ENCODE measurements at places on chromosomes 12 and 14.

- no peak for DNase-seq
Observed at GRCh38 chr12:50932787-50933280, 19.5 kb upstream of the HIGD1C start.

GRCh38 chr14:71751264-71751663, 181.0 kb upstream of the RGS6 start:
- DNase-seq: no peak

GRCh38 chr12:97757481-97758193, 295.0 kb downstream of the RMST start:
- DNase-seq: no peak

DNA sequence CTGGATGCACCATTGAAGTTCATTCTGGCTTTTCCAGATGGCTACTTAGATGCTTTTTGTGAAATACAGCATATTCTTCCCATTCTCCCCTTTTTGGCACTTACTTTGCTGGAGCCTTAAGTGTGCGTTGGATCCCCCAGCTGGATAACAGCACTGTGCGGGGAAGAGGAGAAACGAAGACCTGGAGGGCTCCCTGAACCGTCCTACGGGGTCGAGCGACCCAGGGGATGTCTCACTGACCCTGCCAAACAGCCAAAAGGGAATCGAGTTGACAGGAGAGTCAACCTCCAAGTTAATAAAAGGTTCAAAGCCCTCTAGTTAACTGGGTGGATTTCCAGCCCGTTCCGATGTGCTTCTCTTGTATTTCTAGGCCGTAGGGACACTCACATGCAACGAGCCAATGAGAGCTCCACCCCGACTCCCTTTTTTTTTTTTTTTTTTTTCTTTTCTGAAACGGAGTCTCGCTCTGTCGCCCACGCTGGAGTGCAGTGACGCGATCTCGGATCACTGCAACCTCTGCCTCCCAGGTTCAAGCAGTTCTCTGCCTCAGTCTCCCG, 1.0 kb upstream of the CAMKK2 start:
- DNase-seq: peak; percentile 72

- DNase-seq: no peak
Observed at GRCh38 chr12:100554608-100555077, 18.8 kb upstream of the GAS2L3 start.

DNA sequence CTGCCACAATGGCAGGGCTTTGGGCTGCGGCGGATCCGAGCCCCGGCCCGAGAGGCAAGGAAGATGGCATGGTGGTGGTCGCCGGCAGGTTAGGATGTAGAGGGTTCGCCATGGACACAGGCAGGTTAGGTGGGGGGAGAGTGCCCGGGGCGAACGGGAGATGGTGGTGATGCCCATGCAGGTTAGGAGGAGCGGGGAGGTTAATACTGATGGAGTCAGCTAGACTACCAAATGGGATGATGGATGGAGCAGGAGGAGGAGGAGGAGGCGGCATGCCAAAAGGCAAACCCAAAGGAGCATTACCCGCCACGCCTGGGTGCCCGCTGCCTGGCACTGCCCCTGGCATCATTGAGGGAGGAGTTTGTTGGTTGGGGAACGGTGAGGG, 6.2 kb downstream of the MYL6 start:
- no peak for DNase-seq

DNA sequence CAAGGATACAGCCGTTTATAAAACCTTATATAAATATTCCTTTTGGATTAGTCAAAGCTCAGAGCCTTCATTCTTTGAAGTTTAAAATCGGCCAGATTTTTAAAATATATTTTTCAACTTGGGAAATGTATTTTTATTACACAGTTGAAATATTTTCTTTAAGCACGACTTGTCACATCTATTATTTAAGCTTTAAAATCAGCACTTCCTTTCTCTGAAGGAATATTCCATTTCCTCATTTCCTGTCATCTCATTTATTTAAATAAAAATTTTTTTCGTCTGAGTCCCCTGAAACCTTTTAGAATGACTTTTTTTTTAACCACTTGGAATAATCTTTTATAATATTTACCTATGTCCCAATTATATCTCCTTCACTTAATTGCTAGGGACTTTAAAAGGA, 107.5 kb upstream of the PDE3A start:
- no peak for DNase-seq

GRCh38 chr14:96229315-96229714, 24.7 kb downstream of the BDKRB2 start:
- no peak for DNase-seq

DNA sequence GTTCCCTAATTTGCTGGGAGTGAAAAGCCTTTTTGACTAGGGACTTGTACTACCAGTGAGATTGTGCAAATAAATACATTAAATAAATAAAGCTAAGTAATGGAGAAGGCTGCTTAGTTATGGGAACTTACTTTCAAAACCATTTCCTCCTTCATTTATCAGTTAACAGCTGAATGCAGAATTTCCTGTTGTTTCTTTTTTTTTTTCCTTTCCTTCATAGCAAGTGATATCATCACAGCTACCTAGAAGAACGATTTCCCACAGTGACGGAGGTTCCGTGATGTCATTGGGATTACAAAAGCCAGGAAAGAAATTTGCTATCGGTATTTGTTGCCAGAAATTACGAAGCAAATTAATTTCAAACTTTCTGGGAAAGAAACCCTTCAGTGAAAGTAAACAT, 42.1 kb upstream of the SOCS2 start:
- no peak for DNase-seq

- DNase-seq: no peak
Observed at GRCh38 chr12:24066865-24067264, 117.4 kb upstream of the SOX5 start.

- DNase-seq: no peak
Observed at GRCh38 chr12:98156697-98157096, 358.7 kb upstream of the TMPO start.

GRCh38 chr12:121404734-121405133, 4.8 kb downstream of the RNF34 start:
- no peak for DNase-seq

DNA sequence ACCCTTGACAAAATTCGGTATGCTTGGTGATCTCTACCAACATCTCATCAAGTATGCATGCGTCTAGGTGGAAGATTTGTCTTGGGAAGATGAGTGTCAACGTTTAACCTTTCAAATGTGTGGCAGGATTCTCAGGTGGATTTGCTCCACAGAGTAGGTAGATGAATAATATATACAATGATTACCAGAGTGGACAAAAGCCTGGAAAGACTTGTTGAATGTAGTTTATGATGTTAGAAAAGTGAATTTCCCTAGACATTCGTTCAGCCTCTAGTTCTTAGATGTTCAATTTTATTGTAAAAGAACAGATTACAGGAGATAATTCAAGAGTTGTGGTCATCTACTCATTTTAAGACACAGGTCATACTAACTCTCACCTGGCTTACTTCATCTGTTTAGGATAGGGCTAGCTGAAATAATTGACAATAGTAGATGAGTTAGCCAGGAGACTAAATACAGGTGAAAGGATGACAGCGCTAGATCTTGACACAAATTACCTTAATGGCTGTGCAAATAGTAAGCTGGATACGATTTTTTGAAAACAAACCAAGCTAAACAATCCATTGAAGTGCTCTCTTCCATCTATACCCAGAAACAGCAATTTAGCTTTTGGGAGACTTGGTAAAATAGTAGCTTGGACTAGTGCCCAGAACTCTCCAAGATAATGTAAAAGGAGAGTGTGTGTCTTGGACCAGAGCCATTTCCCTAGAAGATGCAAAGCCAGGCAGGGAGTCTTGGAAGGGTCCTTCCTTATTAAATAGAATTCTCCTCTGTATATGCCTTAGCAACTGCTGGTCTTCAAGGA, 168.0 kb downstream of the DACT1 start:
- DNase-seq: no peak

DNA sequence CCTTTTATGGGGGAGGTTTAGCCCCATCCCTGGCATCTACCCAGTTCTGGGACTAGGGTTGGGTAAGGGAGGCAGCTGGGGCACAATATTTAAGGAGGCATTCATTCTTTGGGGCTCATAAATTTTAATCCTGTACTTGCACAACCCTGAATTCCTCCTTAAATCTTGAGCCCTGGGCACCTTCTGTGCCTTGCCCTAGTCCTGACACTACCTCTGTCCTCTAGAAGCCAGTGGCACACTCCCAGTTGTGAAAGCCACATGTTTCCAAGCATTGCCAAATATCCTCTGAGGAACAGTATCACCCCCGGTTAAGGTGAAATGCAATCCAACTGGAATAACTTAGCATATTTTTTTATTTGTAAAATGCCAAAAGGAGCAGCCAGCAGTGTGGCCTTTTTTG, 36.6 kb downstream of the SLC16A7 start:
- DNase-seq: no peak

DNA sequence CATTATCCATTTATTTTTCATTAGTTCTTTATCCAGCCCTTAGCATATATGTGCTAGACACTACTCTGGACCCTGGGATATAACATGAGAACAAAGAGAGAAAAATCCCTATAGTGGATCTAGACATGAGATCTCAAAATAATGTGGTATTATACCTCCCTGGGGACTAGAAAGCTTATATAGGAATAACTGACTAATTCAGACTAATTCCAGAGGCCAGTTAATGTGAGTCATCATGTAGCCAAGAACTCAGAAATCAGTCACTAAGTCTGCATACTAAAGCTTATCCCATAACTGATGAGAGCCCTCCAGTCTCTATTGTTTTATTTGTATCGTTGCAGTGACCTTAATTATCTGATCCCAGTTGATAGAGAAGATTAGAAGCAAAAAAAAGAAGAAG, 267.1 kb upstream of the RGS6 start:
- DNase-seq: no peak

DNA sequence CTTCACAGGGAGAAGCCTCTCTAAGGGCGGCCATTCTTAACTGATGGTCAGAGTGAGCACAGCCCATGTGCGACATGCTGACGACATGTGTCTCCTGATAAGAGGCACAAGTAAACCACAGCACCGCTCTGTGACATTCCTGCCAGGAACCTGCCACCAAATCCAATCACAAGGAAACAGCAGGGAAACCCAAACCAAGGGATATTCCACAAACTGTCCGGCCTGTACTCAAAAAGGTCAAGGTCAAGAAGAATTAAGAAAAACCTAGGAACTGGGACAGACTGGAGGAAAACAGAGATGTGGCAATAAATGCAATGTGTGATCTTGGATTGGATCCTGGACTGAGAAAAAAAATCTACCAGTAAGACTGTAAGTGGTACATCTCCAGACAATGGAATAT, 91.9 kb downstream of the SYNE3 start:
- DNase-seq: no peak

GRCh38 chr12:97386133-97386581, 76.4 kb upstream of the RMST start:
- DNase-seq: no peak

GRCh38 chr12:19829100-19829853, 390.0 kb downstream of the AEBP2 start:
- DNase-seq: no peak

DNA sequence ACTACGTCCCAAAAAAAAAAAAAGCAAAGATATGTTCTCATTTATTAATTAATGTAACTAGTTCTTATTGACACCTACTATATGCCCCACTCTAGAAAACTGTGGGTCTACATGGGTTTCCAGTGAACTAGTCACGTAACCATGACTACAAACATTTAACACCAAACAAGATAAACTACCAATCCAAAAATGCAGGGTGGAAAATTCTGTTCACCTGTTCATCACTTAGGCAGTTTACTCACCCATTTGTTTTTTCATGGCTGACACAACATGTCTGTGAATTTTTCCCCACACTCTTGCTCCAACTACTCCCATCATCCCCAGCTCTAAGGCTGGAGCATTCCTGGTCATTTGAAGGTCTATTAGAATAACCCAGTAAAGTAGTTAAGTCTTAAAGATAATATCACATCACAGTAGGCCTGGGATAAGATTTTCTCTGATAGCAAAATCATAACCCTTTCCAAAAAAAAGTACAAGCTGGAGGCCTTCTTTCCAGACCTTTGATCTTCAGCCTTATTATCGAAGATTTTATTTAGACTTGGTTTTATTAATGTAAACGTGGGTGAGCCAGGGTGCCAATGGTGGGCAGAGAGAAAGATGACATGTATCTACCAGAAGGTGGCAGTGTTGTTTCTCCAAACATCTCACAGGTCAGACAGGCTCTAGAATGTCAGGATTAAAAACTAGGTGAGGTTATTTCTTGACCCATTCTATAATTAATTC, 61.6 kb upstream of the DAAM1 start:
- DNase-seq: no peak

GRCh38 chr12:104138797-104139152, 765 bp upstream of the NFYB start:
- DNase-seq: peak; percentile 38

GRCh38 chr12:1792406-1792805, 28.0 kb upstream of the LRTM2 start:
- DNase-seq: no peak

DNA sequence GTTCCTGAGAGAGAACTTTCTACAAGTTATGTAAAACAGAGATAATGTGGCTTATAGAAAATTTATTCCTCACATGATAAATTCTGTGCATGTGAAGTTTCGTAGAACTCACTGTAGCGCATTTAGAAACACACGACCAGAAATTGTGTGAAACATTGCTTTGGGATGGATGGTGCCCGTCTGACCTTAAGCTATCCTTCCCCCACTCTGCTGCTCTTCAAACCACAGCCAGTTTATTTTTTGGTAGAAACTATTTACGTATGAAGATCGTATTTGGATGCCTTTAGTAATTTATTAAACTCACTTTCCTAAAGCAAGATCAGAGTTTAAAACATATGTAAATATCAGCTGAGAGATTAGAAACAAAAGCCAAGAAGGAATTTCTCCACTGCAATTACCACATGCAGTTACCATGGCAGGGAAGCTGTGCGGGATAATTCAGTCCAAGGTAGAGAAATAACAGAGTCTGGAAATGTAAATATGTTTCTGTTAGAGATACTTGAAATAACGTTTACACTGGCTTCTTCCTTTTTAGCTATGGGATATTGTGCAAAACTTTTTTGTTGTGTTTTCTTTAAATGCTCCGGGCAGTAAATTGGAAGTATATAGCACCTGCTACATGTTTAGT, 382.7 kb downstream of the RGS6 start:
- no peak for DNase-seq

- DNase-seq: no peak
Observed at GRCh38 chr12:50679612-50680011, 84.3 kb upstream of the ATF1 start.

DNA sequence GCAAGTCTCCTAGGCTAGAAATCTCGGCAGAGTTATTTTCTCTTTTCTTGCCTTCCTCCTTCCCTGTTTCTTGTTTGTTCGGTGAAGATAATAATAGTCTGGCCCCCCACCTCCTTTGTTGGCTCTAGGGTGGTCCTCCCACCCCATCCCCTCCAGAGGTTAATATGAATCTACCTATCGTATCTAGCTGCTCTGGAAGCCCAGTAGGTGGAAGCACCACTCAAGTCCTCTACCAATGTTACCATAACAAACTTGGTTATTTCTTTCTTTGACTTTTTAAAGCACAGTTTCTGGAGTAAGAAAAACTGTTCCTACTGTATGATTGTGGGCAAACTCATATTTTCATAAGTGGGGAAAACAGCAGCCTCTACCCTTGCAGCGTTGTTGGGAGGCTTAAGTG, 19.7 kb upstream of the GRIP1 start:
- DNase-seq: no peak

- no peak for DNase-seq
Observed at GRCh38 chr14:80005561-80005960, 205.7 kb downstream of the DIO2 start.
